Fibroblast of mammary gland (primary cell): ENCODE measurements at places on chromosomes 11 and 22.
A peak's percentile ranks its signal among the peaks of the same experiment; 100 is the strongest.

GRCh38 chr11:783581-784015 lies 6.3 kb downstream of the CEND1 start:
- peak; percentile 94 for DNase-seq

GRCh38 chr11:10728789-10729472 lies 22.1 kb upstream of the CTR9 start:
- peak; percentile 64 for DNase-seq

- DNase-seq, result no peak
Measured at GRCh38 chr22:49492308-49492707, 335.4 kb downstream of the BRD1 start.

DNA sequence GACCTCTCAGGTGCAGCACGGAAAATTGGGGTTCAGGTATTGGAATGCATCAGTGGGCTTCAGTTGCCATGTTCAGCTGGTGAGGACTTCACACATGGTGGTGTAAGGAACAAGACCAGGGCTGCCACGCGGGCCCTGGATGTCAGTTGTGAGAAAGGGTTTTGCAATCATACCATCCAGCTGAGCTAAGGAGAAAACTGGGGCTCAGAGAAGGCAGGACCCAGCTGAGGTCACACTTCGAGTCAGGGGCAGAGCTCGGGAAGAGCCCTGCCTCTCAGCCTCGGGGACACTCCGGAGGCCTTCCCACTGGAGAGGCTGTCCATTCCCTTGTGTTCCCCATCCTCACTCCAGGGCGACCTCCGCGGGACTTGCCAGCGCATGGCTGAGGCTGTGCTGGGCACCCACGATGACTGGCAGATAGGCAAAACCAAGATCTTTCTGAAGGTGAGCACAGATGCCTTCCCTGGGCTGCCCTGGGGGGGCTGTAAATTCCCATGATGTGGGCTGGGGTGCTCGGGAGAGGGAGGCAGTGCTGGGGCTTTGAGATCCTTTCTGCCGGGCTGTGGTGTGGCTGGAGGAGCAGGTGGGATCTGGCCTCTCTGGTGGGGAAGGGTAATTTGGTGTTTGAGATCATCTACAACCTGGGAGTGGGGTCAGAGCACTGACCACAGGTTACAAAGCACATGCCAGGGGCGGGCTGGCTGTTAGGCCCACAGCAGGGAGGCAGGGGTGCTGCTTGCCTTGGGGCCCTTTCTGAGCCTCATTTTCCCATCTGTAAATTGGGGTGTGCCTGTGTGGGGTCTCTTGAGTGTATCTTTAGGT lies 47.2 kb downstream of the MYO7A start:
- DNase-seq, result no peak

- no peak for DNase-seq
Measured at GRCh38 chr11:76256448-76256847, 50.1 kb upstream of the WNT11 start.

GRCh38 chr11:111796696-111797095 lies 30.5 kb upstream of the PPP2R1B start:
- no peak for DNase-seq

- DNase-seq, result no peak
Measured at GRCh38 chr11:134669796-134670195, 257.8 kb upstream of the B3GAT1 start.

- peak; percentile 34 for DNase-seq
Measured at GRCh38 chr11:78370406-78371172, 47.0 kb downstream of the GAB2 start.

GRCh38 chr22:40486962-40487602 lies 116.7 kb downstream of the SGSM3 start:
- no peak for DNase-seq

DNA sequence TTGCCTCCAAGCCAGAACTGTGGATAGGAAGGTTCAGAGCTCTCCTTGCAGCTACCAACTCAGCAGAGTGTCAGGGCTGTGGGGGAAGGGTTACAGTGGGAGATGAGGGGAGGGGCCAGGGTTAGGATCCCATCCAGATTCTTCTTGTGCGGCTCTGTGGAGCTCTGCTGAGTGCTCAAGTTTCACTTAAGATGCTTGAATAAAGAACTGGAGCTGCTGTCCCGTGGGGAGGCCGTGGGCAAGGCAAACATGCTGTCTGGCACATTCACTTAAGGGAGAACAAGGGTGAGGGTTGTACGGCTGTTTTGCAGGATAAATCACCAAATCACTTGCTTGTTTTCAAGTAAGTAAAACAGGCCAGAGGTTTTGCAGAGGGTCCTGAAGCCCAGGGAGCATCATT lies 197.1 kb downstream of the FAM76B start:
- peak; percentile 46 for DNase-seq

DNA sequence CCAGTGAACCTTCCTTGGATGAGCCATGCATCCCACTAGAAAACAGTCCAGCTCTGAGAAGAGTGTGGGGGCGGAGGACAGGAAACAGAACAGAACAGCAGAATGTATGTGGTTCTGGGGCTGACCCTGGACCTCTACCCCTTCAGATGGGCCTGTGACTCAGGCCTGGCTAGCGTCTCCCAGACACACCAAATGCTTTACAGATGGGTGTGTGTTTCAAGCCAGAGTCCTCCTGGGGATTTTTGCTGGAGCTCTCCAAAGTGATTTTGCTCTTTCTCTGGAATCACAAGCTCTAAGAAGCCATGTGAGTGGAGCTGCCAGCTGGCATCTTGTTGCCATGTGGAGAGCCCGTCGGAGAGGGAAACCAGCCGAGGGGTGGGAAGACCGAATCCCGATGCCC lies 13.2 kb upstream of the C1QTNF4 start:
- peak; percentile 99 for DNase-seq

DNA sequence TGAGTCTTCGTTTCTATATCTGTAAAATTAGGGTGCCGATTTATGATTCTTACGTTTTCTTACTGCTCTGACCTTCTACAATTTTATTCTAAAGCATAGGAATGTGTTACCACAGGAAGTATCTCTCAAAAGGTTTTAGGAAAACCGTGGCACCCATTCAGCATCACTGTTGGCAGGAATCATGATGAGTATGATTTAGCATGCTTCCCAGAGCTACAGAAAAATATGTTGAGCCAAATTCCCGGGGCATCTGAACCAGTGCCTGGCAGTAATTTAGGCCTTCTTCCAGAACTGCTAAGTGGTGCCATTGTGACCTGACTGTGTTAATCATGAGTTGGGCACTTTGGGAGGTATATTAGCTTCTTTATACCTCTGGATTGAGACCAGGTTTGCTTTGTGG lies 605.0 kb upstream of the RAG2 start:
- DNase-seq, result no peak

GRCh38 chr22:42745118-42745517 lies 24.4 kb upstream of the A4GALT start:
- DNase-seq, result peak; percentile 70

DNA sequence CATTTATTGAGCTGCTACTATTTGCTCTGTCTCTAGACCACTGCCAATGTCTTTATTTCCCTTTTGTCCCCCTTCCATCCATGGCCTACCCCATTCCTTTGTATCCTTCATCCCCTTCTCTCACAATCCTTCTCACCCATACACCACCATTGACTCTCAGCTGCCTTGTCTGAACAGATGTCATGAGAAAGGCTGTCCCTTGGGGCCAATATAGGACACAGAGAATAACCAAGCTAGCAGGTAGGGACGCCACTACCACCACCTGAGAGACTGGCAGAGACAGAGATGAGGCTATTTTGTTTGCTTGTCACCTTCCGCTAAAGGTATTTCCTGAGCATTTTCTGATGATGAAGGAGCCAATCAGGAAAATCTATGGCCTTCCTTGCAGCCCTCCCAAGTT lies 138.9 kb downstream of the CD44 start:
- no peak for DNase-seq

DNA sequence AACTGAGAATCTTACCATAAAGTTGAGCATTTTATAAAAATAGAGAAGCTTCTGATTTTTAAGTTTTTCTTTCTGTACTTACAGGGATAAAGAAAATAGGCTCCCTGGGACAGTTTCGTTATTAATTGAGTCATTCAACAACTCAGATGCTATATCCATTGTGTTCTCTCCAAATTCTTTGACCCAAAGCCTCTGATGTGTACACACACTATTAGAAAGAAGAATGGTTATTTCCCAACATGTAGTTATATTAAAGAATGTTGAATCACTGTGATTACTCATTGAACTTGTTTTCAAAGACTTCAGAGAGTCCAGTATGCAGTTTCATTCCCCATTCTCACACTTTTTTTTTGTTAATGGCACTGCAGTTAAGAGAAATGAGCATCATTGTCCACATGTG lies 734.3 kb upstream of the ARHGAP42 start:
- peak; percentile 58 for DNase-seq

DNA sequence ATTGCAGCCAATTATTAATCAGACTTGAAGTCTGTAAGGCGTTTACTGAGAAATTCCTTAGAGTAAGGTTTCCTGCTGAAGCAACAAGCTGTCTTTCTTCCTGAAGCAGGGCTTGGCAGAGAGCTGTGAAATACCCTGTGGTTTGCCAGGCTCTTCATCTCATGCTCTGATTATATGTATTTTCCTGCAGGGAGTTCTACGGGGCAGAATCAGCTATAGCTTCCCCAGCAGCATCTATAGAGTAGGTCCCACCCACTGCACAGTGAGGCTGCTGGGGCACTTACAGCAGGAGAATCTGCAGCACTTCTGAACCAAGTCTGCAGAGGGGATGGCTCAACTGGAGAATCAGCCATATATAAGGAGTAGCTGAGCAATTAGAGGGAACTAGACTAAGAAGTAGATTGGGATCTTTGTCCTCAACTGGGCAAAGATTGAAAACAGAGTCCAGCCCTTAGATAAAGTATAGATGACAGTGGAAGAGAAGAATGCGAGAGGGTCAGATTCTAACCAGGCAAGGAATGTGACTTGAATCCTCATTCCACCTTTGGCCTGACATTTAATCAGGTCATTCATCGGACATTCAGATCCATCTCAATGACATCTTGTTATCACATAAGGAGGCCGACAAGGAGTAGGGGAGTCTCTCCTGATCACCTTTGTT lies 37.6 kb downstream of the CNTF start:
- DNase-seq, result no peak

GRCh38 chr22:48249713-48250268 lies 1487.3 kb downstream of the TBC1D22A start:
- DNase-seq, result no peak

DNA sequence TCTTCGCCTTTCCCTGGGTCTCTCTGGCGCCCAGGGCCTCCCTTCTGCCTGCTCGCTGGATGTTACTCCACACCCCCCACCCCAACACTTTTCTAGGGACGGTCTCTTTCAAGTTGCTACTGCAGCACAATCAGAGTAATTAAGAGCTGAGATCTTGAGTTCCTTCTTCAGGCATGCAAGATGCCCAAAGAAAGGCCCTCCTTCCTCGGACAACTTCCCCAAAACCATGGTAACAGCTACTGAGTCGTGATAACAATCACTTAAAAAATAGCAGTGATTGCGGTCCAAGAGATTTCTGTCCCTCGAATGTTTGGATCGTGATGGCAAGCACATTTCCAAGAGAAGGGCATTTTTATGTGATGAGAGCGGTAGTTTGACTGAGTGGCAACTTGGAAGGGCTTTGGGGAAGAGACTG lies 638 bp upstream of the TENM4 start:
- peak; percentile 23 for DNase-seq

DNA sequence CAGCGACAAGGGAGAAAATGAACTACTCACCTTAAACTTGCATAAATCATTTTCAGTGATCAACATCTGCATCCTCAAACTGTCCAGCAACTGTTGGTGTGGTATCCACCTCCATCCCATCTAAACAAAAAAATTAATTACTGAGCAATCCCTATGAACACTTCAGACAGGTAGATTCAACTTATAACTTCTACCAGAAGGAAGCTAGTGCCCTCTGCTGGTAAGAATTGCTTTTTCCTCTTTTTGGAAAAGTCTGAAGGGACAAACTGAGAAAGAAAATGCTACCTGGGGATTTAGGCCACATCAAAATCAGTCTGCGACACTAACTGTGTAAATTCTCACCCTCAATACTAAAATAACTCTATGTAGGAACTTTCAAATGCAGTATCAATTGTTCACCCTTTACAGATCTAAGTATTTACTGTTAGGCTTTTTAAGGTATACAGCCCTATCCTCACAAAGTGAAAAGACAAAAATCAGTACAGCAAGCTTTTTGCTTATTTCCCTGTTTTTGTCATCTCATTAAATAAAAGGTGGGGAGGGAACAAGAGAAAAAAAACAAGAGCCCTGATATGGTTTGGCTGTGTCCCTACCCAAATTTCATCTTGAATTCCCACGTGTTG lies 17.9 kb downstream of the CLNS1A start:
- DNase-seq, result peak; percentile 57

DNA sequence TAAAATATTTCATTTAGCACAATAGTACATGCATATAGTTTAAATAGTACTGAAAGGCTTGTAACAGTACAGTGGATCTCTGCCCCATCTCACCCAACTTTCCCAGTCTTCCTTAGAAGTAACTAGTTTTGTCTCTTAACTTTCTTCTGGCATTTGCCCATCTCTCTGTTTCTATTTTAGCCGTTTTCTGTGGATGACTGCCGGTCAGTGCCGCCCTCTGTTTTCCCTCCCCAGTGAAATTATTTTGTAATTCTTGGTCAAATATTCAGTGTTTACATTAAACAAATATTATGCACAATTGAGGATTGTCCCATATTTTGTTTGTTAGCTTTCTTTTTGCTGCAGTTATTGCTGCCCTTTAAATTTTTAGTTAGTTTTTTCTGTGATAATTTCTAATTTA lies 8.3 kb downstream of the PDHX start:
- DNase-seq, result no peak

DNA sequence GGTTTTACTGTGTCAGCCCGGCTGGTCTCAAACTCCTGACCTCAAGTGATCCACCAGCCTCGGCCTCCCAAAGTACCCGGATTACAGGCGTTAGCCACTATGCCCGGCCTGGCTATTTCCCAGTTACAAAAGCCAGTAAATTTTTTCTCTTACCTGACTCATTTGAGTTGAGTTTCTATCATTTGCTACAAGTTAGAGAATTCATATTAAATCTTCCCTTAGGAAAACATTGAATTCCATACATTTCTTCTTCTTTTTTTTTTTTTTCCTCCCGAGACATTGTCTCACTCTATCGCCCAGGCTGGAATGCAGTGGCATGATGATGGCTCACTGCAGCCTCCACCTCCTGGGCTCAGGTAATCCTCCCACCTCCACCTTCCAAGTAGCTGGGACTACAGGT lies 26.0 kb downstream of the CHEK2 start:
- no peak for DNase-seq

DNA sequence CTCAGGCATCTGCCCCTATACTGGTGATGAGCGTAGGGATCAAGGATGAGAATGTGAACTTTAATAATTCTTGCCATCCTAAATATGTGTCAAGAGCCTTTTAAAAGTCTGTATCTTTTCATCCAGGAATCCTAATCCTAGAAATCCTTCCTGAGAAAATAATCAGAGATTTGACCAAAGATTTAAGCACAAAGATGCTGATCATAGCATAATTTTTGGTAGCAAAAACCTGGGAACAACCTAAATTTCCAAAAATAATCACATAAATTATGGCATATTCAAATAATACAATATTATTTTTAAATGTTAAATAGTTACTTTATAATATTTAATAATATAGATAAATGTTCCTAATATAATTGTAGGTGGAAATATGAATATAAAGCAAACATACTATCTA lies 76.1 kb downstream of the SERGEF start:
- DNase-seq, result no peak

GRCh38 chr11:75035911-75036565 lies 47.3 kb downstream of the NEU3 start:
- no peak for DNase-seq

GRCh38 chr11:71384561-71384960 lies 63.6 kb downstream of the DHCR7 start:
- no peak for DNase-seq

- DNase-seq, result no peak
Measured at GRCh38 chr22:37208401-37209139, 3.7 kb downstream of the SSTR3 start.
